WTC11 (cell line): ENCODE measurements at places on chromosomes 4 and X.

DNA sequence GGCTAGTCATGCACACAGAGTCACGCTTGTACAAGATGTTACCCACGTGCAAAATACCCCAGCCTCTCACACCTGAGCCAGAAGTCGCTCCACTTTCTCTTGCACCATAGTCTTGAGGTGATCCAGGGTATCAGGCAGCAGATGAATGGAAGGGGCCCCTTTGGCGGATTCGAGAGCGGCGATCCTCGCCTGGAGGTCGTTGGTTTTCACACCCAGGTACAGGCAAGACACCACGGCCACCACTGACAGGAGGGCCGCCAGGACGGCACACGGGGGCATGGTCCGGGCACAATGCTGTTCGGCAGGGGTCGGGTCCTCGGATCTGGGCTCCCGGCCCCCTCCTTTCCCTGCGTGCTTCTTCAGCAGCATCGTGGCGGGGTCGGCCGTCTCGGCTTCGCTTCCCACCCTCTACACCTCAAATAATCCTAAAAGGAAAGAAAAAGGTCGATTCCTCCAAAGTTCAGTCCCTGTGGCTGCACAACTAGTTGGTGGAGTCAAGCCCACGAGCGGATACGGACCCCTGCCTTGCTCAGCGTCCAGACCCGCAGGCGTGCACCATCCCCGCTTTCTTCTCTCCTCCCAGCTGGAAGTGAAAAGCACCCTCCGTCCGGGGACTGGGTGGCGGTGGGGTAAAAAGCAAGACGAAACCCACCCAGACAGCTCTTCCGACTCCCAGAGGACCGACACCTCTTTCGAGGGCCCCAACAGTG is 652 bp downstream of the COL25A1 start:
- DNase-seq: peak; percentile 19

- no peak for DNase-seq
These were observed 41.3 kb upstream of the PRKG2 start for GRCh38 chr4:81256059-81256970.

GRCh38 chr4:52687696-52688095 is 28.6 kb upstream of the USP46 start:
- no peak for DNase-seq

- DNase-seq: no peak
These were observed 99.6 kb downstream of the CFAP47 start for GRCh38 chrX:36019125-36019524.

GRCh38 chrX:31521941-31522340 is 450.1 kb upstream of the FTHL17 start:
- DNase-seq: no peak

GRCh38 chr4:80204433-80205011 is 7.2 kb downstream of the PRDM8 start:
- DNase-seq: no peak

GRCh38 chrX:141632124-141632523 is 42.6 kb downstream of the SPANXA2 start:
- no peak for DNase-seq
